Cerebellar nuclear complex (tissue), 1 donor: ENCODE measurements at places on chromosomes 5 and 9.

DNA sequence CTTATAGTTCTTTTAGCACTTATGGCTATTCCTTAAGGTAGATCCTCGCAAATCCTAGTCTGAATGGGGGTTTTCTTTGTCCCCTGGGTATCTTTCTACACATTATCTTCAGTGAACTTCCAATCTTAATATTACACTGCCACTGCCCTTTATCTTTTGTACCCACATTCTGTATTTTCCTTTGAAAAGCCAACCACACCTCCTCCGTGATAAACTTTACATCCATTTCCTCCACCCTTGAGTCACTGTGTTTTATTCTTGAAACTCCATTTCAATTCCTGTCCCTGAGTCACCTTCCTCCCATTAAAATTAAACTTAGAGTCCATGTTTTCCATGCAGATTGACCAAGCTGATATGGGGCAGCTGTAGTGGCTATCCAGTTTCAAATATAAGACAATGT is 43.2 kb upstream of the RICTOR start:
- DNase-seq: no peak

DNA sequence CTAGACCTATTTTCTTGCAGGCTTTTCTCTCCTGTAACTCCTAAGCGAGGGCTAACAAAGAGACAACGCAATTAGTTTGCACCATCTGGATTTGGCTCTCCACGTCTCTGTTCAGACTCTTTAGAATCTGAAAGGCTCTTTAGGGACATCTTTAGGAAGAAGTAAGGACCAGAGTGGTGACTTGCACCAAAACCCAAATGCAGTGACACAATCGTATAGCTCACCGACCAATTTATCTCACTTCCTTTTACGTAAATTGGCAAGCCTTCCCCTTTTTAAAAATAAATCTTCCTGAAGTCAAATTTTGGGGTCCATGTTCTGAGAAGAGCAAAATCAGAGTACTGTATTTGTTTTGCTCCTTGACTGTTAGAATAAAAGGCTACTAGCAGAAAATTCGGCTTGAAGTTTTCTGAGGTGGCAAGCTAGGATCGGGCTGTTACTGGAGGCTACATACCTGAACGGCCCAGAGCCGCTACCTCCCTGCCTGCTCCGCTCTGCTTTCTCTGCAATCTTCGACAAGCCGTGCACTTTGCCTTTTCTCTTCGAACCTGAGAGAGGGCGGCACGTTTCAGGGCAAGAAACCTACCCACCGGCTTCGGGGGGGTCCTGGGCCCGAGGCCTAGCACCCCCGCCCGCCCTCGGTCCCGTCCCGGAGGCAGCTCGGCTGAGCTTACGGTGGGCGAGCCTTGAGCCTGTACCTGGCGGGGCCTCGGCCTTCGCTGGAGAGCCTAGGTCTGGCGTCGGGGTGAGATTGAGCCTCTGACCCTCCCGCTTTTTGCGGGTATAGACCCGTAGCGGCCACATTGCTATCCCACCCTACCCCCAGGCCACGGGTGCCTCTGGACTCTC is 537 bp downstream of the MEIKIN start:
- no peak for DNase-seq

DNA sequence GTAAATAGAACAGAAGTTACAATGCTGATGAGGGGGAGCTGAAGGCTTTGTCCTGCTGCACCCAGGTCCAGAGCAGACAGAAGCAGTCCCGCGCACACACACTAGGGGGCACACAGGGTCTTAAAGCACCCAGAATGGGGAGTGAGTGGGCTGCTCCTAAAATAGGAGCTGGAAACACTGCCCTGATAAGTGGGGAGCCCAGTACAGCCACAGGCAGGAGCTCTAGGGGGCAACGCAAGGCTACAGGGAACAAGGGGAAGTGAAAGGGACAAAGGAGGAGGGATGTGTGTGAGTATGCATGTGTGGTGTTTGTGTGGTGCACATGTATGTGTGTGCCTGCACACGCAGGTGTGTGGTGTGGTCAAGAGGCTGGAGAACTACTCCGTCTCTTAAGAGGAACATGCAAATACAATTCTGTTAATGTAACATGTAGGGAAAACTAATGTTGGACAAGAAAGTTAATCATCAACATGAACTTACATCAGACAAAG is 191.5 kb downstream of the ROR2 start:
- no peak for DNase-seq

GRCh38 chr9:129011761-129012181 is 16.4 kb downstream of the SH3GLB2 start:
- DNase-seq: no peak

GRCh38 chr9:89495824-89496560 is 1.9 kb downstream of the SEMA4D start:
- no peak for DNase-seq
